ENCODE measurements at places on chromosomes 5 and 9.

DNA sequence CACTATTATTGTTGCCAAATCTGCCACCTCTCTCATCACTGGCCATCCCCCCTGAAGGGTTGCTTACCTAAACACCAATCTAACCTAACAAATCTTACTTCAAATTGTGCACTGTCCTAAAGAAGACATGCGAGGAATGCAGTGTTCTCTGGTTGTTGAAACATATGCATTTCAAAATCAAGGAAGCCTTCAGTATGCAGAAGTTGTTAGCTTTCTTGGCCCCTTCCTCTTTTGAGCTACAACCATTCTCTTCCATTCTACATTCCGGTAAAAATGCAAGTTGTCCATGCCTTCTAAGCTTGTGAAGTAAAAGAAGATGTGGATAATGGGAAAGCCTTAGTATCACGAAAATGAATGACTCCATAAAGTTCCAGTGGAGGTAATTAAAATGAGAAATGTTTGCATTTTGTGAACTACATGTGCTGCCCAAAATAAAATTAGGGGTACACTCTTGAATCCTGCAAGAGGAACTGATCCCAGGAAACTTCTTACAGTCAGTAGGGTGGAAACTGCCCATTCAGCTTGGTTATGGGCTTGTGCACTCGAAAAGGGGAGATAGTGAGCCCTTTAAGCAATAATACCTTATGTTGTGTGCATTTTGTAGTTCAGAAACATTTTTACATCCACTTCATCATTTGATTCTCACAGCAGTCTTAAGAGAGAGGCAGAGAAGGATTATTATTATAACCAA, 77.6 kb upstream of the ADRB2 start:
- no peak overlapping the region for H3K4me3 ChIP-seq
- peak; percentile 50 for DNase-seq
- no peak overlapping the region for H3K27ac ChIP-seq
- H3K36me3 ChIP-seq, result no peaks in the 10 kb centered on the region
- H3K4me1 ChIP-seq, result no peaks in the 10 kb centered on the region
- H3K27me3 ChIP-seq, result no peaks in the 10 kb centered on the region

- peaks cover 7% of the 10 kb centered on the region for H3K4me1 ChIP-seq
- H3K4me3 ChIP-seq, result no peak overlapping the region
- H3K27me3 ChIP-seq, result no peaks in the 10 kb centered on the region
- H3K36me3 ChIP-seq, result no peaks in the 10 kb centered on the region
Observed at GRCh38 chr5:109027983-109028607, 280.4 kb downstream of the FER start.

DNA sequence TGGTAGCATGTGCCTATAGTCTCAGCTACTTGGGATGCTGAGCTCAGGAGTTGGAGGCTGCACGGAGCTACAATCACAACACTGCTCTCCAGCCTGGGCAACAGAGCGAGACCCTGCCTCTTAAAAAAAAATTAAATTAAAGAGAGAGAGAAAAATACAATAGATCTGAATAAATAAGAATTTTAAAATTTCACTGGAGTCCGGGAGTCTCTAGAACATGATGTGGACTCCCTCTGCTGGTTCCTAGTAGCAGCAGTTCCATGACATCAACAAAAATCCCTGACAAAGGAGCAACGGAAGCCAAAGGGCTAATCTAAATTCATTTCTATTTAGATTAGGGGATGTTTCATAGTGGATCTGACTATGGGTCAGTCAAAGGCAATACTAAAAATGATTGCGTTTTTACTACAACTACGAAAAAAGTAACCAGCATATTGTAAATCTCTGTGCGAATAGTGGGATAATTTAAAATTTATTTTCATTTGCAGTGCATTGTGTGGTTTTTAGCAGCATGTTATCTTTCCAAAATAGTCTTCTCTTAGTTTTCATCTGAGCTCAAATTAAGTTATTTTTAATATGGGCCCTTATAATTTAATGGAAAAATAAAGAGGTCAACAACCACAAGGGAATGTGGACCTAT, 6.7 kb downstream of the INIP start:
- H3K4me1 ChIP-seq, result no peaks in the 10 kb centered on the region
- DNase-seq, result peak; percentile 57
- H3K27ac ChIP-seq, result peak overlapping the region; percentile 15
- H3K36me3 ChIP-seq, result peaks cover 7% of the 10 kb centered on the region
- no peak overlapping the region for H3K4me3 ChIP-seq

DNA sequence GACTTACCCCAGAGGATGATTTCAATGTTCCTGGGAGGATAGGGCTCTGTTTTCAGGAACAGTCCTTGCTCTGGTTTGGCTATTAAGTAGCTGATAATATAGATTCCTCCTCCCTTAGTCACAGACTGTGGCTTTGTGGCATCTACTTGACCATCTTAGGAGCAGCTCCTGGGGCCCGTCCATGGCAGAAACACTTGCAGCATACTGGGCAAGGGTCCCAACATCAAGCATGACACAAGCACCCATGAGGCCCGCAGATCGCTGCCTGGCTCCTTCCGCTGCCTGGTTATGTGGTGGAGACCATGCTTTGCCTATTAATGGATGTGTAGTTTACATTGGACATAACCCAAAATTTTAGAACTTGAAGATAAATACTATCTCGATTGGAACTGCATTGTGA, 170.1 kb downstream of the ICE1 start:
- no peaks in the 10 kb centered on the region for H3K36me3 ChIP-seq
- no peak for DNase-seq
- no peak overlapping the region for H3K27ac ChIP-seq
- no peak overlapping the region for H3K4me3 ChIP-seq
- H3K4me1 ChIP-seq, result no peaks in the 10 kb centered on the region

DNA sequence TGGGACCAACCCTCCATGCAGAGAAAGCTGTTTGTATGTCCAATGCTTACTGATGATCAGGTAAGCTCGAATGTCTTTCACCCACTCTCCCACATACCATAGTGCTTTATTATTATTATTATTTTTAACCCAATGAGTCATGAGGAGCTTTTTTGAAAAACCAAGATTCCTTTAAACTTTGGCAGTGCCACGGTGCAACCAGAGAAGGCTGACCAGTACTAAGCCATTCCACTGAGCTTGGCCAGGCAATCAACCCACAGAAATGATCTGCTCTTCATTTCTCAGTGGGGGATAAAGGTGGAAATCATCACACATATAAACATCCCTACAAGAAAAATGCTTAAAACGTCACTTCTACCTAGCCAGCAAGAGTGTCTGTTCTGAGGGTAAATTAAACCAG, 35.5 kb downstream of the JAKMIP2 start:
- no peaks in the 10 kb centered on the region for H3K27me3 ChIP-seq
- no peaks in the 10 kb centered on the region for H3K4me1 ChIP-seq
- H3K27ac ChIP-seq, result no peak overlapping the region
- no peaks in the 10 kb centered on the region for H3K36me3 ChIP-seq

DNA sequence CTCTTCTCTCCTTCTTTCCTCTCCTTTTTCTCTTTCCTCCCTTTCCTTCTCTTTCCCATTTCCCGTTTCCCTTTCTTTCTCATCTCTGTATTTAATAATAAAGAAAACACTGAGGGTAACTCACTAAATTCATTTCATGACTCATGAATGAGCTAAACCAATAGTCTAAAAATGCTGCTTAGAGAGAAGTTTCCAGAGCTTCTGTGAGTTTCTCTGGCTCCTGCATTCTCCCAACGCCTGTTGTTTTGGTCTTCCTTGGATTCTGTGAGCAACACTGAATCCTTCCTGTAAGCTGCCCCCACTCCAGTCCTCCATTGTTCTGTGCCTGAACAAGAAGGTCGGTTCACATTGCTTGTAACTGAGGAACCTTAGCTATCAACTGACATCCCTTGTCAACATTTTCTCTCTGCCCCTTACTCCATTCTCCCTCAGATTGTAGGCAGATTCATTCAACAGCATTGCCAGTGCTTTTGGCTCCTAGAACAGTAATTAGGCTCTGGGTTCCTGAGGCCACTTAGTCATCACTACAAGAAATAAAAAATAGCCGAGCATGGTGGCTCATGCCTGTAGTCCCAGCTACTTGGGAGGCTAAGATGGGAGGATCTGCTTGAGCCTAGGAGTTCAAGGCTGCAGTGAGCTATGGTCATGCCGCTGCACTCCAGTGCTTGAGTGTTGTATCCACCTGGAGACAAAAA, 237.7 kb upstream of the KLF4 start:
- H3K4me1 ChIP-seq, result peaks cover 12% of the 10 kb centered on the region
- H3K36me3 ChIP-seq, result no peaks in the 10 kb centered on the region
- peak; percentile 73 for DNase-seq
- peak overlapping the region; percentile 87 for H3K27ac ChIP-seq
- no peak overlapping the region for H3K4me3 ChIP-seq
- H3K27me3 ChIP-seq, result no peaks in the 10 kb centered on the region

GRCh38 chr5:84273517-84273883, 111.2 kb downstream of the EDIL3 start:
- H3K36me3 ChIP-seq, result no peaks in the 10 kb centered on the region
- peak overlapping the region; percentile 0 for H3K27ac ChIP-seq
- H3K4me3 ChIP-seq, result no peak overlapping the region
- H3K27me3 ChIP-seq, result no peaks in the 10 kb centered on the region
- H3K4me1 ChIP-seq, result peaks cover 18% of the 10 kb centered on the region

- H3K27ac ChIP-seq, result no peak overlapping the region
- peaks cover under 1% of the 10 kb centered on the region for H3K4me1 ChIP-seq
- H3K4me3 ChIP-seq, result no peak overlapping the region
- no peak for DNase-seq
- peaks cover 4% of the 10 kb centered on the region for H3K27me3 ChIP-seq
Observed at GRCh38 chr9:127330501-127330900, 65.9 kb downstream of the GARNL3 start.

DNA sequence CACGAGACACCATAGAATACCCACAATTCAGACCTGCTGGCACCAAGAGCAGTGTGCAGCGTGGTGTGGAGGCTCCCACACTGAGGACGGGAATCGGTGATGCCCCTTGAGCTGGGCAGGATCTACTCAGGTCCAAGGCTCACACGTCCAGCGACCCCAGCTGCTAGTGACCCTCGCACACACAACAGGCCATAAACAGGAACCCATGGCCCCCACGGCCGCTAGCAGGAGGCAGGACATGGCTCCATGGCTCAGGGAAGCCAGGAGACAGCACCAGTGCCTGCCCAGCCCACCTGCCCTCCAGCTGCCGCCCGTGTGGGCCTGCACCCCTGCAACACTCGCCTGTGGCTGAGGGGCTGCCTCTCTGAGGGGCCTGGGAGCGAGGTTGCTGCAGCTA, 43.4 kb upstream of the SLC9A3 start:
- no peaks in the 10 kb centered on the region for H3K36me3 ChIP-seq
- peaks cover 39% of the 10 kb centered on the region for H3K27me3 ChIP-seq
- no peak for DNase-seq
- H3K27ac ChIP-seq, result no peak overlapping the region

GRCh38 chr5:81450940-81451339, 57.0 kb upstream of the ACOT12 start:
- no peaks in the 10 kb centered on the region for H3K36me3 ChIP-seq
- H3K4me3 ChIP-seq, result no peak overlapping the region
- no peak overlapping the region for H3K27ac ChIP-seq

- H3K4me1 ChIP-seq, result no peaks in the 10 kb centered on the region
- H3K27me3 ChIP-seq, result no peaks in the 10 kb centered on the region
- H3K4me3 ChIP-seq, result no peak overlapping the region
- no peaks in the 10 kb centered on the region for H3K36me3 ChIP-seq
- H3K27ac ChIP-seq, result no peak overlapping the region
Observed at GRCh38 chr5:162217037-162217436, 149.5 kb downstream of the GABRG2 start.

DNA sequence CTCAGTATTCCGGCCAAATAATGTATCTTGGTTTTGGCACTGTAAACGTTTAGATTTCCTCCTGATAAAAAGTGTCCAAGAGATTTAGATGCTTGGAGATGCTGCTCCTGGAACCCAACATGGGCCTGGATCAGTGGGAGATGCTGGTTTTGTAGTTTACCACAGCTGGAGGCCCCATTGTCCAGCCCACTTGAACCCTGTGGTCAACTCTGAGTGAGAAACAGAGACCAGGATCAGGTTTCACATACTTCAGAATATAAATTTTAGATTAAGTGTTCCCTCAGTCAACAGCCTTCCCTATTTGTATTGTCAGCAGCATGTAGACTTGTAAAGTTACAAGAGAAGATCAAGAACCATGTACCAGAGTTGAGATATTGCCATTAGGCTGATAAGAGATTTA, 144.7 kb upstream of the C9orf72 start:
- no peak overlapping the region for H3K4me3 ChIP-seq
- no peak for DNase-seq
- H3K4me1 ChIP-seq, result no peaks in the 10 kb centered on the region

- no peaks in the 10 kb centered on the region for H3K27me3 ChIP-seq
- DNase-seq, result no peak
- peaks cover 13% of the 10 kb centered on the region for H3K4me1 ChIP-seq
- H3K36me3 ChIP-seq, result no peaks in the 10 kb centered on the region
- no peak overlapping the region for H3K4me3 ChIP-seq
- H3K27ac ChIP-seq, result no peak overlapping the region
Observed at GRCh38 chr9:87285183-87285850, 212.3 kb upstream of the DAPK1 start.

DNA sequence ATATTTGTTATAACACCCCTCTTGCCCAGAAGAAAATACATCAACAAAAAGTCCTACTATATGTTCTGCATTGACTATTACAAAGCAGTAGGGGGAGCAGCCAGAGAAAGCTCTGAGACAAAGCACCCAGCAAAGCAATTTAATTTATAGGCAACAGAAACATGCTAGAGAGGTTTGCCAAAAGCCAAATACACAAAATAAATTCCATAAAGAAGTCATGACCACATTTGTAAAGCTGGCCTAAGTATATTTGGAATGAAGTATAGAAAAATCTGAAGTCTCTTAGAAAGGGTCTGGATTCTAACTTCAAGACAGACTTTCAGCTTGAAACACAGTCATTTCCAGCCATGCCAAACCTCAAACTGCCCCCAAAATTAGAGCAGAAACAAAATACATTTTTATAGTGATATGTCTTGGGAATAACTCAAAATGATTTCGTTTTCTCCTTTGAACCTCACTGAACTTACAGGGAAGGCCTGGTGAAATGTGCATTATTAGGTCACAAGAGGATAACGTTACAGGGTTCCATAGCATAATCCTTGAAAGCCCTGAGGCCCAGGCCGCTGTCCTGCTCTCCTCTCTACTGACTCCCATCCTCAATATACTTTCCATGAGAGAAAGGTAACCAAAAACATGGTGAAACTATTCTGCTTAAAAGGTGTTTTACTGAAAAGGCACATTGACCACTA, 451.8 kb downstream of the RAB3C start:
- H3K36me3 ChIP-seq, result no peaks in the 10 kb centered on the region
- peak overlapping the region; percentile 90 for H3K27ac ChIP-seq
- no peaks in the 10 kb centered on the region for H3K27me3 ChIP-seq
- H3K4me3 ChIP-seq, result no peak overlapping the region
- peaks cover 43% of the 10 kb centered on the region for H3K4me1 ChIP-seq

- no peaks in the 10 kb centered on the region for H3K27me3 ChIP-seq
- no peaks in the 10 kb centered on the region for H3K36me3 ChIP-seq
- no peak overlapping the region for H3K27ac ChIP-seq
- H3K4me1 ChIP-seq, result no peaks in the 10 kb centered on the region
- no peak for DNase-seq
Observed at GRCh38 chr9:7906783-7907550, 107.4 kb upstream of the DMAC1 start.

DNA sequence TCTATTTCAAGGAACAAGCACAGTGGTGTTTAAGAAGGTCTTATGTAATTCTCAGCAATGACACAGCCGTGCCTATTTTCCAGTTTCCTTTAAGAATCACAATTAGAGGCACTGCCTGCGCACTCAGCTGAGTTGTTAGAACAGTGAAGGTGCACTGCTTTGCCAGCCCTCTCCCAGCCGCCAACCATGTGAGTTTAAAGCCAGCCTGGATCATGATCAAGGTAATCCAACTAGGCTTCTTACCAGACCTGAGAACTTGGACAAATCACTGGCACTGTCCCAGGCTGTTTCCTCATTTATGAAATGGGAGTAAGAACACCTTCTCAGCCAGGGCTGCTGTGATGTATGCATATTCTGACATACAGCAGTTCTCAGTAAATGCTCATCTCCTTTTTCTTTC, 99.6 kb downstream of the ASTN2 start:
- no peak overlapping the region for H3K4me3 ChIP-seq
- no peaks in the 10 kb centered on the region for H3K27me3 ChIP-seq
- no peak overlapping the region for H3K27ac ChIP-seq
- no peaks in the 10 kb centered on the region for H3K4me1 ChIP-seq
